ENCODE measurements at places on chromosomes 13 and 19.

DNA sequence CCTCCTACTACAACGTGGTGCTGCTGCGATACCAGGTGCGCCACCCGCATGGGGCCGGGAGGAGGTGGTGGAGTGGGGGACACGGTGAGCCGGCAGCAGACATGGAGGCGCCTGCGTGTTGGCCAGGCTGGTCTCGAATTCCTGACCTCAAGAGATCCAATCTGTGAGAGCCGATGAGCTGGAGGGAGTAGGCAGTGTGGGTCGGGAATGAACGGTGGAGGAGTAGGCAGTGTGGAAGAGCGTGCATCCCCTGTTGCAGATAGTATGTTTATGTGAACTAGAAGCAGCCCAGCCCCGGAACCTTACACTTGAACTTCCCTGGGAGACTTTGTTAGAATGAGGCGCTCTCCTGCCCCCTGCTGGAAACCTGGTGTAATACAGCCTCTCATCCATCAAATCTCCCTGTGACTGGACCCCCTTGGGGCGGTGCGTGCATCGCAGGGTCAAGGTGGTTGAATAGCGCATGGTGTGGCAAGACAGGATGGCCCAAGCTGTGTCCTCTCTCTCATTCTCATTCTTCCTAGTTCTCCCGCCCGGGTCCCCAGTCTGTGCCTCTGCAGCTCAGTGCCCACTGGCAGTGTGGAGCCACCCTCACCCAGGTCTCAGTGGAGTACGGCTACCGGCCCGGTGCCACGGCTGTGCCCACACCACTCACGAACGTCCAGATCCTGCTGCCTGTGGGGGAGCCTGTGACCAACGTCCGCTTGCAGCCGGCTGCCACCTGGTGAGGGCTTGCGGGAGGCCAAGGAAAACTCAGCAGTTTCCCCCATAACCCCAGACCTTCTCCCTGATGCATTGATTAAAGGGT, 10.5 kb upstream of the B3GNT3 start:
- DNase-seq, result peak; percentile 74

GRCh38 chr13:32737679-32738078, 151.4 kb downstream of the PDS5B start:
- DNase-seq, result no peak

DNA sequence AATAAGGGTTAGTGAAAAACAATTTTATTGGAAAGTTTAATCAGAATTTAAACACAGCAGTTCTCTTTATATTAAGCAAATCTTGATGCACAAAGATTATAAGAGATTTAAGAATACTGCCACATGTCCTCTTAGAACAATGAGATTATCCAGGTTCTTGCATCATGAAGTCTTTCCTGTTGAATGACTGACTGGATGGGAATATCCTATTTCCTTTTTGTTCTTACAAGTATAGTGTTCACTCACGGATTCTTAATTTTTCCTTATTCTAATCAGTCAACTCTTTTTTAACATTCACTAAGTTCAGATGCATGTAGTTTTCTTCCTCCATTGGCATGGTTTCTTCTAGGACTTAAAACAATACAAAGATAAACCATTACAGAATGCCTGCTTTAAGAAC, 10.1 kb downstream of the URI1 start:
- no peak for DNase-seq

- DNase-seq, result peak; percentile 66
These were observed at the start of gene CELF5 for GRCh38 chr19:3224346-3225168. Gene CELF5 (plus strand): TSS chr19:3224661. CDS start chr19:3224740, 79 bp downstream.

Measured in WERI-Rb-1 (cell line).